ENCODE measurements at places on chromosomes 3 and 15.

DNA sequence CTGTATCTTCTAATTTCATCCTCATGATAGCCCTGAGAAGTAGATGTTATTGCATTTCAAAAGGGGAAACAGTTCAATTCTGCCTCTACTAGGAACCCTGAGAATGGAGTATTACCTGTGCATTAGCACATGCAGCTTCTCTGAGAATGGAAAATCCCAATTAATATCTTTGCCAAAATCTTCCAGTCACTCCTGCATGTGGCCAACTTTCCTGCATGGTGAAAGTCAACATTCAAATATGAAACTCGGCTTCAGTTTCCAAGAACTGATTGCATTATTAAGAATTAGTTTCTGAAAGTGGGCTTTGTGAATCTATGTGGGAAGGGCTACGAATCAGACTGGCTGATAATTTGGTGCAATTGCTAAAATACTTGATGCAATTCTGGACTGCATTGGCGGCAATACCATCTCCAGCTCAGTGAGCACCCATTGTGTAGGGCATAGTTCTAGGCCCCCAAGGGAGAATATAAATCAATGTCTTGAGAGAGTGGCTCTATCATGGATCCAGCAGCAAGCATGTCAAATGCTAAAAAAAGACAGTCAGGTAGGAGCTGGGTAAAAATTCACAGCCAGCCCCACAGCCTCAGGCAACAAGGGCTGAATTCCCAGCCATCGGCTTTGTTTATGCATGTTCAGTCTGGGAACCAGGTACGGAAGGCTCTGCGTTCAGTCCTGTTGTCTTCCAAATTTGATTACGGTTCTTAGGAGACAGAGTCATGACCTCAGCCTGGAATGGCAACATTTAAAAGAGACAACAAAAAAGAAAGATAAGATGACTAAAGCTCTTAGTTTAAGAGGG is 18.8 kb upstream of the BCL6 start:
- DNase-seq: no peak

GRCh38 chr3:158167737-158168557 is 58.1 kb downstream of the RSRC1 start:
- peak; percentile 74 for DNase-seq

GRCh38 chr3:162141272-162141791 is 644.7 kb downstream of the OTOL1 start:
- peak; percentile 79 for DNase-seq

- no peak for DNase-seq
These were observed 11.5 kb upstream of the VPS8 start for GRCh38 chr3:184800349-184800930.

DNA sequence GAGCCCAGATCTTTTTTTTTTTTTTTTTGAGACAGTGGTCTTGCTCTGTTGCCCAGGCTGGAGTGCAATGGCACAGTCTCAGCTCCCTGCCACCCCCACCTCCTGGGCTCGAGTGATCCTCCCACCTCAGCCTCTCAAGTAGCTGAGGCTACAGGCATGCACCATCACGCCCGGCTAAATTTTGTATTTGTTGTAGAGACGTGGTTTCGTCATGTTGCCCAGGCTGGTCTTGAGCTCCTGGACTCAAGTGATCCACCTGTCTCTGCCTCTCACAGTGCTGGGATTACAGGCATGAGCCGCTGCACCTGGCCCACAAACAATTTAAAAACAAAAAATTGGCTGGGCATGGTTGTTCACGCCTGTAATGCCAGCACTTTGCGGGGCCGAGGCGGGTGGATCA is 22.6 kb upstream of the SLC6A6 start:
- DNase-seq: no peak

- DNase-seq: no peak
These were observed 59.4 kb upstream of the TRIM71 start for GRCh38 chr3:32758375-32758753.

Measured in HS-27A (cell line).